SK-N-DZ (cell line): ENCODE measurements at places on chromosomes 7 and 10.
A peak's percentile ranks its signal among the peaks of the same experiment; 100 is the strongest.

- DNase-seq = no peak
Measured at GRCh38 chr7:68269405-68269804, 1272.8 kb downstream of the TYW1 start.

- DNase-seq = no peak
Measured at GRCh38 chr7:14432924-14433323, 443.5 kb upstream of the ETV1 start.

GRCh38 chr7:40833888-40834234 lies 699.1 kb downstream of the SUGCT start:
- no peak for DNase-seq

DNA sequence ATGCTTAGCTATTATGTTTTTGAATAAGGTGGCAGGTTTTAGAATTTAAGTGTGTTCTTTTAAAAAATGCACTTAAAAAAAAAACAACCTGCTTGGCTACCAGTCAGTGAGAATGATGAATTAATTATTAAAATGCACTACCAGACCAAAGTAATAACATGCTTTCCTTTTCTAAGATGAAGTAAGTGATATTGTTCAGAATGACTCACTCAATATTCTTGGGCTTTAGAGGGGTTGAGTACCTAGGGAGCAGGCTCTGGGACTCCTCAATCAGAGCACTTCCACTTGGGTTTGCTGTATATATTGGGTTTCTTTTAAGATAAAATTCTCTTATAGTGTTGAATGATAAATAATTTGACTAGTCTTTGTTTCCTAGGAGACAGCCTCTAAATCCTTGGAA lies 8.6 kb downstream of the STAM start:
- DNase-seq = no peak

DNA sequence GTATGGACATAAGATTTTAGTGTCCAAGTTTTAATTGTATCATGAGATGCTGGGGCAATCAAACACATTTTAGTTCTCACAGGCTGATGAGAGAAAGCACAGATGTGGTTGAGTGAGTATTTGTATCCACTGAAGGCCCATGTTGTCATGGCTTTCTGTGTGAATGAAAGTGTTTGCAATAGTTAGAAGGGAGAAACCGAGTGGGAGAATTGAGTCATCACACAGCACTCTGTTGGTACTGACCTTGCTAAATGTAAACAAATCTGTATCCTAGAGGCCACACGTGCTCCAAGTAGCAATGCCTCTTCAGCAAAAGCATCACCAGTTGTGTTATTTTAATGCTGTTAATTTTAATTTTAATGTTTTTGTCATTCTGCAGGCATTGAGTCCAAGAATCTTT lies 121.2 kb downstream of the EMX2 start:
- DNase-seq = no peak

- DNase-seq = no peak
Measured at GRCh38 chr7:143385891-143386781, 5.0 kb downstream of the ZYX start.

DNA sequence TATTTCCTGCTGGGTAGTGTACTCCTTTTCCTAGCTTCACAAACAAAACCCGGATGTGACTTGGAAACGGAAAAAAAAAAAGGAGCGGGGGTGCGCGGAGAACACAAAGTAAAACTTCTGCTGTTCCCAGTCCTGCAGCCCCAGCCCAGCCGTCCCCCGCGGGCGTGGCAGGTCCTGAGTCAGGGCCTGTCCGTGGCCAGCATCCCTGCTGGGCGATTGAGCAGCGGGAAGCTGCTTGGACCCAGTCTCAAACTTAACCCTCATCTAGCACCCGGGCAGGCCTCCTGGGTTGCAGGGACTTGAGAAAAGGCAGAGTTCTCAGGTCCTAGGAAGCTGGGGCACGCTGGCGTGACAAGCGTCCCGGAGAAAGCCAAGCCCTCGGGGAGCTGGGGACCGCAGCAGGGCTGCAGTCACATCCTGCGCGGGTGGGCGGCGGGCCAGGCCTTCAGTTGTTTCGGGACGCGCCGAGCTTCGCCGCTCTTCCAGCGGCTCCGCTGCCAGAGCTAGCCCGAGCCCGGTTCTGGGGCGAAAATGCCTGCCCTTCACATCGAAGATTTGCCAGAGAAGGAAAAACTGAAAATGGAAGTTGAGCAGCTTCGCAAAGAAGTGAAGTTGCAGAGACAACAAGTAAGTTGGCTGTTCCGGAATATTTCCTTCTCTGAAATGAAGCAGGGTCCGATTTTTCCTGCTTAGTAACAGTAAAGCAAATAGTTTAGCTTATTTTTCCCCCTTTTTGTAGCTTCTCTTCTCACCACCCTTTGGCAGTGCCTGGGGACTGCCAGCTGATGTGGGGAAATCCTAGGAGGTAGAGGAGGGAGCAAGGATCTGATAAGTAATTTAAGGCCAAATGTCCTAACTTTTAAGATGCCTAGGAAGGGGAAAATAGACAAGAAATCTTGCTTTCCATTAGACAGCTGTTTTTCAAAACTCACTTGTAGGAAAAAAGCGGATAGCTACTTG lies at the start of gene GNG11:
GNG11 (plus strand) TSS at position 129 of the 960 bp plus-strand sequence; CDS start at position 532, 403 bp downstream.
- DNase-seq = peak; percentile 31

GRCh38 chr10:29525762-29526161 lies 109.0 kb downstream of the SVIL start:
- no peak for DNase-seq

DNA sequence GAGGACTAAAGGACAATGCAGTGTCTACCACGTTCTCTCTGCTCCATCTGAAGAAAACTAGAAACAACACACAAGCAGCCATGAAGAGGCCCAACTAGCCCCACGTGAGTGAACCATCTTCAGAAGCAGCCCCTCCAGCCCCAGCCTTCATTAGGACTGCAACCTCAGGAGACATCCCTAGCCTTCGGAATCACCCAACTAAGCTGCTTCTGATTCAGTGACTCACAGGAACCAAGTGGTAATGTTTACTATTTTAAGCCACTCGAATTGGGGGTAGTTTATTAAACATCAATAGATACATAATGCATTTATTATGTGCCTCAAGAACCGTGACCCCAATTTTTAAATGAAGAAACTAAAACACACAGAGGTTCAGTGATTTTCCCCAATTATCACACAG lies 22.6 kb downstream of the ARHGAP12 start:
- no peak for DNase-seq

DNA sequence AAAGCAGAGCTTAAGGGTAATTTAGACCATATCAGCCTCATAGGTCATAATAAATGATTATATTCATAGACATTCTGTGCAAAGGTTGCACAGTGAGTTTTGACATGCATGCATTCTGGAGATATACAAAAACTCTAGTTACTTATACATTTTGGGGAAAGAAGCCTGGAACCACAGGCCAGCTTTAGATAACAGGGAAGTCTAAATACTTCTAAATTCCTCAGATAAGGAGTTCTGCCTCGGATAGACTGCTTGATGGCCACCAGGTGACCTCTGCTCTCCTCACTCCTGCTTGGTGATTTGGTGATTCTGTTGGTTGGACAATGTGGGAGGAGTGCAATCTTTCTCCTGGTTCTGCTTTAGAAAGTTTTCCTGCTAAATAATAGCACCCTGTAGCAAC lies 77.9 kb downstream of the SGMS1 start:
- DNase-seq = no peak

DNA sequence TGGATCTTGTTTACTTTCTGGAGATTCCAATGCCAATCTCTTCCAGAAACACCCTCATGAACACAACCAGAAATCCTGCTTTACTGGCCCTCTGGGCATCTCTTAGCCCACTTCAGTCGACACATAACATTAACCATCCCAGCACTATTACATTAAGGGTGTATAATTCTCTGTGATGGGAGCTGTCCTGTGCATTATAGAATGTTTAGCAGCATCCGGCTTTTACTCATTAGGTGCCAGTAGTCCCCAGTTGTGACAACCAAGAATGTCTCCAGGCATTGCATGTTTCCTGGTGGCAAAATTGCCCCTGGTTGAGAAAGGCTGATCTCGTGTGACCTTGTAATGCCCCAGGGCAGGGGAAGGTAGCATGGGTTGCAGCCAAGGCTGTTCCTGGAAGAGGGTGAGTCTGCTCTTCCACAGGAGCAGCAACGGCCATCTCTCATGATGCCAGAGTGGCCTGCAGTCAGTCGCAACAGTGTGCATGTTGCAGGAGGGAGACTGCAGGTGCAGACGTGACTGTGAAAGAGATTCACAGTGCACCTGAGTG lies 2.6 kb upstream of the DDC start:
- DNase-seq = peak; percentile 52

GRCh38 chr7:30649717-30650420 lies 32.4 kb downstream of the CRHR2 start:
- no peak for DNase-seq

DNA sequence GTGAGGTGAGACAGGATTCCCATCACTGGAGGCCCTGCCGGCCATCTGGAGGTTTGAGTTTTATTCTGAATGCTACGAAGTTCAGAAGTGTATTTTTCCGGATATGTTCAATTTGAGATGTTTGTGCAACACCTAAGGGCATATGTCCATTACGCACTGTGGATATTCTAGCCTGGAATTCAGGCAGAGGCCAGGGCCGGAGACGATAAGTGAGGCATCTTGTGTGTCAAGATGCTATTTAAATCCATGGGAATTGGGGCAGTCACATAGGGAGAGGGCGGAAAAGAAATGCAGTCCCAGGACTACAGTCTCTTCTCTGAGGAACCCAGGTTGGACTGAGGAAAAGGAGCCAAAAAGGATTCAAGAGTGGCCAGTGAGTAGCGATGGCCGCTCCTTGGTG lies 1.9 kb upstream of the SUV39H2 start:
- no peak for DNase-seq

- no peak for DNase-seq
Measured at GRCh38 chr10:88952647-88953111, at the start of gene ACTA2. Gene ACTA2, minus strand, starts transcription at chr10:88952773. Its CDS starts 3,843 bp downstream, at chr10:88948930.

GRCh38 chr10:132555648-132556575 lies 18.3 kb downstream of the INPP5A start:
- no peak for DNase-seq

- DNase-seq = no peak
Measured at GRCh38 chr7:55965805-55966421, 1.5 kb downstream of the NIPSNAP2 start.

- no peak for DNase-seq
Measured at GRCh38 chr10:111956841-111957240, 226.7 kb downstream of the GPAM start.

DNA sequence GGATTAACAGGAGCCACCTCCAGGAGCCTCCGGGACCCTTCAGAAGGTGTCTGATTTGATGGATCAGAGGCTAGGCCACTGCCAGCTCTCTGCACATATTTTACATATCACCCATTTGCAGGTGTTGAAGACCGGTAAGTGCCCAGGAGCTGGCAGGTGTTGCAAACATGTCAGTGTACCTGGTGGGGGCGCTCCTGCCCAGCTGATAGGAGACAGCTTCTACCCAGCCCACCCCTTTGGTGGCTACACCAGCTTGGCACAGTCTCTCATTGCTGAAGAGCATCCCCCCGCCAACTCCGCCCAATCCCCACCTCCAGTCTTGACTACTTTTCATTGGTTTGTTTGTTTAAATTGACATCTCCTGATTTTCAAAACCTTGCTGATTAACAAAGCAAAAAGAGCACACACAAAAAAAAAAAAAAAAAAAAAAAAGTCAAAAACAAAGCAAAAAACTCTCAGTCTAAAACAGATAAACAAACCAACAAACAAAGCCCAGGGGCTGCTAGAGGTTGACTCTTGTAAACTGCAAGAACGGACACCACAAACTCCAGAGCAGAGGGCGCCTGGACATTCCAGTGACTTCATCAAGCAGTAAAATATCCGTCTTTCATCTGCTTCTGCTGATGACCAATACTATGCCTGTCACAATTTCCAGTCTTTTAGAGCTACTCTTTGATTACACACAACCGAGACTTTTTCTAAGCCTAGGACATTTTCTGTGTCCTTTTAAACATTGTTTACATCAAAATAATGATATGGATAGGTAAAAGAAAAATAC lies 275.3 kb downstream of the NRG3 start:
- peak; percentile 47 for DNase-seq

DNA sequence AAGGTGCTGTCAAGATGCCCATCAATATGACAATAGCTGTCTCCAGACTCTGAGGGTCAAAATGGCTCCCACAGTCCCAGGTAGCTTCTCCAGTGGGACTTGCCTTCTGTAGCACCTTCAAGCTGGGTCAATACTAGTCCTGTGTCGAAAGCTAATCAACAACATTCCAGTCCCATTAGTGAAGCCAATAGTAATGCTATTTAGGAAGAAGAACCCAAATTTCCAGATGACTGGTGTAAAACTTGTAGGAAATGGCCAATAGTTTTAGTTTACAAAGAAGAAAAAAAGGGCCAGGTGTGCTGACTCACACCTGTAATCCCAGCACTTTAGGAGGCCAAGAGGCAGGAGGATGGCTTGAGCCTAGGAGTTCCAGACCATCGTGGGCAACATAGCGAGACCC lies 2.0 kb upstream of the SPOCK2 start:
- no peak for DNase-seq

DNA sequence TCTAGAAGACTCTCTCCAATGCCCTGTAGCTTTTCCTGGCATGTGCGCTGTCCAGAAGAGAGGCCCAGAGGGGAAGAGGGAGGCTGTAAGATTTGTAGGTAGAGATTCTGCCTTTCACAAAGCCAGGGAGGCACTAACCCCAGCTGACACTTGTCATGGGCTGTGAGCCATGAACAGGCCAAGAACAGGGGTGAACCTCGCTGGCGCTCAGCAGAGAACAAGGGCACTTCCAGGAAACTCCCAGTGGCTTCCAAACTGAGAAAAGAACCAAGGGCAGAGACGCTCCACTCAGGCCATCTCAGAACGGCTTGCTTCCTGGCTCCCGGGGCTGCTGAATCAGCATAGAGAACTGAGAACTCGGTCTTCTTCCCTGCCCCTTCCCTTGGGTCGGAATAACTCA lies 257.8 kb upstream of the ZNF32 start:
- DNase-seq = no peak

DNA sequence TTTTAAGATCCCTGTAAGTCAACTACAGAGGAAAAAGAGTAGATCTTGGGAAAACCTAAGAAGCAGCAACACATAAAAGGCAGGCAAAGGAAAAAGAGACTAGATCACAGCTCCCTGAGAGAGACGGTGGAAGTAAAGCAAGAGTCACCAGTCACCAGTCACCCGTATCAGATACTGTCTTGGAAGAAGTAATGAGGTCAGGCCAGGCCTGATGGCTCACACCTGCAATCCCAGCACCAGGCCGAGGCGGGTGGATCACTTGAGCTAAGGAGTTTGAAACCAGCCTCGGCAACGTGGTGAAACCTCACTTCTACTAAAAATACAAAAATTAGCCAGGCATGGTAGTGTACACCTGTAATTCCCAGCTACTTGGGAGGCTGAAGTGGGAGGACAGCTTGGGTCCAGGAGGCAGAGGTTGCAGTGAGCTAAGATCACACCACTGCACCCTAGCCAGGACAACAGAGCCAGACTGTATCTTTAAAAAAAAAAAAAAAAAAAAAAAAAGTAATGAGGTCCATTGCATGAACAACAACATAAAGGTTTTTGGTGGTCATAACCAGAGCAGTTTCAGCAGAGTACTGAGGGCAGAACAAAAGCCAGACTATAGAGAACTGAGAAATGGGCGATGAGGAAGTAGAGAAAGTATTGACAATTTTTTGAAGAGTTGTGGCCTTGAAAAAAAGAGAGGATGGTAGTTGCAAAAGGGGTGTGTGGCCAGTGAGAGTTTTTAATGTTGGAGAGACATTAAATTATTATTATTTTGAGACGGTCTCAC lies 16.9 kb downstream of the ZNF713 start:
- DNase-seq = no peak

- no peak for DNase-seq
Measured at GRCh38 chr10:11899067-11899876, 76.1 kb downstream of the PROSER2 start.
